Testis (tissue), 5 donors: ENCODE measurements at places on chromosomes 7 and 10. TPM values are rescaled to one million over a fixed set of nuclear protein-coding genes. Genes with fewer than 3 reads are reported as not detected.

GRCh38 chr10:48446785-48447184 lies 140.3 kb downstream of the MAPK8 start:
- no peak for DNase-seq
- no peak overlapping the region for H3K4me3 ChIP-seq
- H3K36me3 ChIP-seq: no peaks in the 10 kb centered on the region

- DNase-seq: no peak
- H3K4me1 ChIP-seq: peaks cover 12% of the 10 kb centered on the region
- no peaks in the 10 kb centered on the region for H3K36me3 ChIP-seq
These were observed 65.0 kb downstream of the RBM33 start for GRCh38 chr7:155709453-155709852.

DNA sequence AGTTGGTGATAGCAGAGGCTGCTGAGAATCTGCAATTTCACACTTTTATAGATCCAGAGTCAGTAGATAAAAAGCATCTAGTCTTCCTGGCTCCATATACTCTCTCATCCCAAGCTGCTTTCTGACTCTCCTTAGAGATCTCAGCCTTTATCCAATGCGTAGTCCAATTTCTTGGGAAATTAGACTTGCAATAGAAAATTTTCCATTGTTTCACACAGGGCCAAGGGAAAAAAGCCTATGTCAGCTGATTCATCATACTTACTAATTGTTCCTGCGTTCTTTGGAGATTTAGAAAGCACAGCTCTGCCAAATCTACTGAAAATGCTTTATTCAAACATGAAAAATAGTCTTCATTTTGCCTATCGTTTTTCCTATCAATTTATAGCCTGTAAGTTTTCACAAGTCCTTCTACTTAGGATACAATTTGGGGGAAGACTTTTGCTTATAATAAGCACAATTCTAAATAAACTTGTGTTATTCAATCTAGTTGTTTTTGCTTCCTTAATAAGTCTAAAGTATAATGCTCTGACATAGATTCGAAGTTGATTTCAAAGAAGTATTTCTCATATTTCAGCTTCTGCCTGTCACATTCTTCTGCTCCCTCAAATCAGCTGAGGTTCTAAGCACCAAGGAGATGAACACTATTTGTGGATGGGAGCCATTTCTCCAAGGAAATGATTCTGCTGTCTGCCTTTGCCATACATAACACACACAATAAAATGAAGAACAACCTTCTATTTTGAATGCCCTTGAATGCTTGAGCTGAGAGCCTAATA lies 165.4 kb downstream of the ADAM12 start:
- no peak for DNase-seq
- no peak overlapping the region for H3K27ac ChIP-seq
- no peaks in the 10 kb centered on the region for H3K36me3 ChIP-seq
- H3K4me1 ChIP-seq: no peaks in the 10 kb centered on the region
- no peak overlapping the region for H3K4me3 ChIP-seq

DNA sequence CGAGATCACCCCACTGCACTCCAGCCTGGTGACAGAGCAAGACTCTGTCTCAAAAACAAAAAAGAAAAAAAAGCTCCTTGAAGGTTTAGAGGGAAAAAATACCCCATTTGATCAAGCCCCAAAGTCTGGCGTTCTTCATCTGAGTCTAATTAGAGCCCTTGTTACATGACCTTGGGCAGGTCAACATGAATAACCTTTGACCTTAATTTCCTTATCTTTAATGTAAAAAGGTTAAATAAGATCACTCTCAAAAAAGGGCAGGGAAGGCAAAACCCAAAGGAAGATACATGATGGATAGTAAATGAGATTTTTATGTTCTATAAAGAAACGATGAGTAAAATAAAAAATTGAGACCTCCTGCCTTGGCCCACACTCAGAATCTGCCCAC lies 40.3 kb downstream of the SLC37A3 start:
- no peaks in the 10 kb centered on the region for H3K36me3 ChIP-seq
- no peak for DNase-seq
- H3K4me1 ChIP-seq: no peaks in the 10 kb centered on the region
- H3K27ac ChIP-seq: no peak overlapping the region
- no peaks in the 10 kb centered on the region for H3K27me3 ChIP-seq

DNA sequence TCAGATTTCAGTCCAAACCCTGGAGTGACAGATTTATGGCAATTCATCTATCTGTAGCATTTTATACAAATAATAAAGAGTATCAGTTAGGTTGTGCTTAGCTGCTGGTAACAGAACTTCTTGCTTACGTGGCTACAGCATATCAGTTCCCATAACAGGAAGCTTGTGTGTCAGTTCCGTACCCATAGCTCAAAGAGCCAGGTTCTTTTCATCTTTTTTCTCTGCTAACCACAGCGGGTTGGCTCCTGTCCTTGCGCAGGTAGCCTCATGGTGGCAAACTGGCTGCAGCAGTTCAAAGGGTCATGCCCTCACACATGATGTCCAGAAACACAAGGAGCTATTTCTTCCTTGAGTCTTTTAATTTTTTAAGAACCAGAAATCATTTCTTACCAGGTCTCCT lies 1041.8 kb downstream of the GATA3 start:
- no peaks in the 10 kb centered on the region for H3K27me3 ChIP-seq
- DNase-seq: no peak
- H3K4me3 ChIP-seq: no peak overlapping the region
- H3K4me1 ChIP-seq: no peaks in the 10 kb centered on the region

DNA sequence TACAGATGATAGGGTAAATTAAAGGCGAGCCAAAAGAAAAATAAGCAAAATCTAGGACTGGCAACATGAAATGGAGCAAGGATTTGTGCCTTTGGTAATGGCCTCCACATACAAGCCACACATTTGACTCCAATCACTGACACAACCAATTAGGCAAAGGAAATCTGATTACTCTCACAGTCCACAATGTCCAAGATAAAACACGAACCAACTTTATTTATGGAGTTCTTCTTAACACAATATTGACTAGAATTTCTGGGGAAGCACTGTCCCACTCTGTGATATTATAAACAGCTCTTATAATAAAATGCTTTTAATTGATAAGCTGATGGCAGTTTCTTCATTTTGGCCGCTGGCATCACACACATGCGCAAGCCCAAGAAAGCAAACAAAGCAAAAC lies 334.2 kb downstream of the ABCA13 start:
- no peak overlapping the region for H3K27ac ChIP-seq
- no peak overlapping the region for H3K4me3 ChIP-seq
- no peaks in the 10 kb centered on the region for H3K4me1 ChIP-seq
- no peaks in the 10 kb centered on the region for H3K36me3 ChIP-seq
- no peak for DNase-seq

DNA sequence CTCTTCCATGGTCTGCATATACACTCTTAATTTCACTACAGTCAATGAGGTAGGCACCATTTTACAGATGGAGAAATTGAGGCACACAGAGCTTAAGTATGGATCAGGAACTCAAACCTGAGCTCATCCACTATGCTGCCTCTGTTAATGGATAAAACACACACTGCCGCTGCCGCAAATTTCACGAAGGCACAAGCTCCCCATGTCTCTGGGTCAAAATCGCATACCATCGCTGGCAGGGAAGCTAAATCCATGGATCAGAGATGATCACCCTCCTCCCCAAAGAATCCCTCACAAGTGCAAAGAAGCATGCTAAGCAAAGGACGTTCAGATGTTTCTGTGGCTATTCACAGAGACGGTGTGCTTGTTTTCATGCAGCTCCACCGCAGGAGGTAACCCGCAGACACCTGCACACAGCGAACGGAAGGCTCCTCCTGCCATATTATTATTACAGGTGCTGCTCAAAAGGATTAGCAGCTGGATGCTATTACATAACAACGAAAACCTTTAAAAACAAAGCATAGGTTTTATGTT lies 109.3 kb downstream of the UBE2H start:
- H3K4me1 ChIP-seq: peaks cover 15% of the 10 kb centered on the region
- H3K4me3 ChIP-seq: no peak overlapping the region
- no peak for DNase-seq
- no peak overlapping the region for H3K27ac ChIP-seq

DNA sequence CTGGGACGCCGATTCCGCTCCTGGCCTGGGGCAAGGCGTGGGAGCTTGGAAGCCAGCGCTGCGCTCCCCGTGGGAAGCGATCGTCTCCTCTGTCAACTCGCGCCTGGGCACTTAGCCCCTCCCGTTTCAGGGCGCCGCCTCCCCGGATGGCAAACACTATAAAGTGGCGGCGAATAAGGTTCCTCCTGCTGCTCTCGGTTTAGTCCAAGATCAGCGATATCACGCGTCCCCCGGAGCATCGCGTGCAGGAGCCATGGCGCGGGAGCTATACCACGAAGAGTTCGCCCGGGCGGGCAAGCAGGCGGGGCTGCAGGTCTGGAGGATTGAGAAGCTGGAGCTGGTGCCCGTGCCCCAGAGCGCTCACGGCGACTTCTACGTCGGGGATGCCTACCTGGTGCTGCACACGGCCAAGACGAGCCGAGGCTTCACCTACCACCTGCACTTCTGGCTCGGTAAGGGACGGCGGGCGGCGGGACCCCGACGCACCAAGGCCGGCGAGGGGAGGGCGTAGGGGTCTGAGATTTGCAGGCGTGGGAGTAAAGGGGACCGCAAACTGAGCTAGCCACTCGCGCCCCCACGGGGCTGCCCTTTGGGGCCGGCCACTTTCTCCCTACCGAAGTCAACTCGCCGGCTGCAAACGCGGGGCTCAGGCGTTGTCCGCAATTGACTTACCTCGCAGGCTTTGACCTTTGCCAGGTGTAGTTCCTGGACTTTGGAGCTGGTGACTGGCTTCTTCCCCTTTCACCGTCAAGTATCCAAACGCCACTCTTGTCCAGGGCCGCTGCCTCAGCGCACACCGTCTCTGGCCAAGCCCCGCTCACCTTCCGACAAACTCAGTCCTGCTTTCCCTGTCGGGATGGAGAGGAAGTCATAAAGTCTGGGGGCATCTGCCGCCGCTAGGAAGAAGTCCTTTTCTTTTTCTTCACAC lies at the start of gene SCIN:
SCIN (plus strand) TSS at position 187 of the 928 bp plus-strand sequence; CDS start at position 254, 67 bp downstream.
- no peaks in the 10 kb centered on the region for H3K36me3 ChIP-seq
- DNase-seq: peak; percentile 30
- H3K4me3 ChIP-seq: peak within 1 kb of the TSS; percentile 31
- no peak within 1 kb of the TSS for H3K27ac ChIP-seq
- no peaks in the 10 kb centered on the region for H3K27me3 ChIP-seq

Gene AGR2
- 0.16 TPM for total RNA-seq

Gene HDAC9
- 30.6 TPM for total RNA-seq

Gene CYP3A7
- total RNA-seq: not detected

Gene CYP2C19
- total RNA-seq: not detected

Gene HOGA1
- total RNA-seq: 0.25 TPM

Gene RNF32
- 63.8 TPM for total RNA-seq

Gene KNDC1
- 13.3 TPM for total RNA-seq

Gene PNLIPRP2
- 0.31 TPM for total RNA-seq

Gene IFIT1B
- total RNA-seq: not detected

Gene CDC14C
- total RNA-seq: 4.7 TPM

Gene TUBB8
- total RNA-seq: 0.63 TPM
